Dermis blood vessel endothelial cell (primary cell): ENCODE measurements at places on chromosomes 3 and 15. TPM values are rescaled to one million over a fixed set of nuclear protein-coding genes. Genes with fewer than 3 reads are reported as not detected.

The SPATA12 gene
- 0.17 and 0.33 TPM in 2 replicates for total RNA-seq

The TASOR gene
- total RNA-seq = 84.9 and 100 TPM in 2 replicates

The CNTN3 gene
- total RNA-seq = not detected in 2 replicates

The ZIC1 gene
- under 0.01 TPM in 1 of 2 replicates, not detected in the other for total RNA-seq

The GABRB3 gene
- 0.28 and 0.34 TPM in 2 replicates for total RNA-seq

The ITGB5 gene
- total RNA-seq = 86.6 and 107 TPM in 2 replicates

The GOLGA8Q gene
- total RNA-seq = 0.09 and 0.85 TPM in 2 replicates

The MASP1 gene
- 0.68 and 2.3 TPM in 2 replicates for total RNA-seq

The LDHAL6B gene
- not detected in 2 replicates for total RNA-seq

The MAGEF1 gene
- 12.4 and 12.9 TPM in 2 replicates for total RNA-seq

The PLA2G4E gene
- total RNA-seq = not detected in 2 replicates

The NDN gene
- 11.9 and 40.3 TPM in 2 replicates for total RNA-seq

The STX19 gene
- not detected in 2 replicates for total RNA-seq

The NEDD4 gene
- total RNA-seq = 47.1 and 55.0 TPM in 2 replicates

The MME gene
- 7.3 and 20.8 TPM in 2 replicates for total RNA-seq

The GOLGA6L1 gene
- total RNA-seq = not detected in 2 replicates
